Temporal lobe (tissue), 4 donors: ENCODE measurements at places on chromosomes 2 and 18. TPM values are rescaled to one million over a fixed set of nuclear protein-coding genes. Genes with fewer than 3 reads are reported as not detected.

Gene CCDC141
- total RNA-seq = 1.5 TPM

Gene GKN1
- 2.0 TPM for total RNA-seq

Gene TXNDC9
- total RNA-seq = 36.9 TPM

Gene NGEF
- total RNA-seq = 33.4 TPM

Gene FTCDNL1
- total RNA-seq = 5.4 TPM

Gene POTEJ
- not detected for total RNA-seq
